ENCODE measurements at places on chromosomes 7 and 10.

GRCh38 chr7:85498031-85498430 is 311.2 kb upstream of the SEMA3D start:
- no peak for DNase-seq

GRCh38 chr7:4730971-4731370 is 44.5 kb upstream of the AP5Z1 start:
- DNase-seq, result no peak

- no peak for DNase-seq
Measured at GRCh38 chr7:158018098-158018762, 569.4 kb downstream of the PTPRN2 start.

- no peak for DNase-seq
Measured at GRCh38 chr7:39892361-39892760, 57.7 kb upstream of the CDK13 start.

GRCh38 chr10:70512149-70512639 is 33.6 kb downstream of the PALD1 start:
- no peak for DNase-seq

- DNase-seq, result no peak
Measured at GRCh38 chr7:2490181-2490651, 14.0 kb upstream of the GRIFIN start.

DNA sequence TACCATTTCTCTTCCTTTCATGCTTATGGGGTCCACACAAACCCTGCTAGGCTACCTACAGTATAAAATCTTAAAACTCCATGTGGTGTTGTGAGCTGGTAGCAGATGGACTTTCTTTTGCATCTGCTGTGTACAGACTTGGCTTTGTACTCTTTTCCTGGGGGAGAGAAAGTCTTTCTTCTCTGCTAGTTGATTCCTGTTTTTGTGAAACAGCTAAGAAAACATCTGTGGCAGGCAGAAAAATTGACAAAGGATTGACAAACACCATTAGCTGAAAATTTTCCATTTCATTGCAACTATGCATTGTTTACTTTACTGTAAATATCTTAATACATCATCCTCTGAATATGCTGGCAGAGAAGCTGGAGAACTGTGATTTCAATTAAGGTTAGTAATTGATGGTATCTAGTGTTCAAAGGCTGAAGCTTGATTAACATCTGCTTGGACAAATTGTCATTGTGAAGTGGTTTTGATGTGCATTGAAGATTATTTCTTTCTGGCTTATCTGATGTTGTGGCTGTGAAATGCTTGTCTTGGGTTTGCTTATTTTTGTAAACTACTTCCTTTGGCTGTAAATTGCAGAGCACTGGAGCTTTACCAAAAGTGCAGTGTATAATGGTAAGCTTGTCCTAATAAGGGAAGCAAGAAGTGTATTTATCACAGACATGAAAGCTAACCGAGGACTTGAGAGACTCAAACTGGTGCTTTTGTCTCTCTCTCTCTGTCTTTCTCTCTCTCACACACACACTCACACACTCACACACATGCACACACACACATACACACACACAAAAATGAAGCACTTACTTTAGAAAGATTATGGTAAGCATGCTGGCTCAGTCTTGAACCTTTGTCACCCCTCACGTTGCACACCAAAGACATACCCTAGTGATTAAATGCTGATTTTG is at the start of gene FOXP2:
TSS of gene FOXP2 (plus strand) at position 660 of the 908 bp plus-strand sequence. CDS start 11,697 bp downstream, outside the sequence.
- DNase-seq, result no peak

GRCh38 chr10:119991066-119991465 is 98.5 kb downstream of the SEC23IP start:
- DNase-seq, result no peak

- DNase-seq, result no peak
Measured at GRCh38 chr10:117980755-117981702, 65.7 kb downstream of the RAB11FIP2 start.

- DNase-seq, result no peak
Measured at GRCh38 chr7:91945476-91945875, 4.8 kb downstream of the AKAP9 start.

GRCh38 chr7:6232534-6232933 is 39.9 kb downstream of the CYTH3 start:
- DNase-seq, result no peak

GRCh38 chr7:93923296-93923695 is 1.8 kb downstream of the GNG11 start:
- DNase-seq, result no peak

GRCh38 chr7:130880668-130881067 is 146.7 kb upstream of the KLF14 start:
- DNase-seq, result no peak

DNA sequence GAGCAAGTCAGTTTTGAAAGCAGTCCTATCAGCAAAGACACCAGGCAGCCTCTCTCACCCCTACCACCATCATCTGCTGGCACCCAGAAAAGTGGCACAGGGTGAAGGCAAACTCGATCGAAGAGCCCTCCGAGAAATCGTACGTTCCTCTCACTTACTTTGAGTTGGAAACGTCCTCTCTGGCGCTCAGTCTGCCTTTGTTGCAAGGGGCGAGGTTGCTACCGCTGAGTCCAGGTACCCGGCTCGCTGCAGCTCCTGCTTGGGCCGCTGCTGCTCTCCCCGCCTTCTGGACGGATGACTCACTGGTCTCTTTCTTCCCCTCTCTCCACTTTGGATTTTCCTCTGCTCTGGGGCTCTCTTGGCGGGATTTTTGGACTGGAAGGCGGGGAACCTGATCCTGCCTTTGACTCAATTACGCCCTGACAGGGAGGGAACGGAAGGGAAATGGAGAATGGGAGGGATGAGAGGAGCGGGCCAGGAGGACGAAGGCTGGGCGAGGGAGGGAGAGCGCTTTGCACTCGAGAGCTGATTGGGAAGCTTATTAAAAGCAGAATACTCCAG is at the start of gene PTN:
TSS of gene PTN (minus strand) at position 453 of the 561 bp plus-strand sequence. CDS start 88,760 bp downstream, outside the sequence.
- no peak for DNase-seq

GRCh38 chr7:92279396-92280031 is 33.7 kb downstream of the ANKIB1 start:
- no peak for DNase-seq

DNA sequence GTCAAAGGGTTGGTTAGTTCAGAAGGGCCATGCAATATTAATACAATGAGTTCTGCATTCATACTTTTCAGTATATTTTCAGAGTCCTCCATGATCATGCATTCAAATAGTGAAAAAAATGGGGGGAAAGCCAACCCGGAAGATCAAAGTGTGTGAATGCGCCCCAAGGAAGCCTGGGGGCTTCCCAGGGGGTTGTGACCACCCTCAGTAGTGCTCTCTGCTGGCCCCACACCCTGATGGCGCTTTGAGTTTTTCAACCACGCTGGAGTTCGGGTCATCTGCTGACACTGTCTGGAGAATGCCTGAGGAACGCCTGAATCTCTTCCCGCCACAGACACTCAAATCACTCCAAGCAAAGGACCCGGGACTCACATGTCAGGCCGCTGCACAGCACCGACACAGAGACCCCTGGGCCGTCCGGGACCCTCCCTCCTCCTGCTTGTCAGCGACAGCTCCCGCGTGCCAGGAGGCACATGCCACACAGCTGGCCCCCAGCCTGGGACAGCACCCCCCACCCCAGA is 1.0 kb downstream of the TNS3 start:
- DNase-seq, result no peak
